ENCODE measurements at places on chromosomes 4 and X.

DNA sequence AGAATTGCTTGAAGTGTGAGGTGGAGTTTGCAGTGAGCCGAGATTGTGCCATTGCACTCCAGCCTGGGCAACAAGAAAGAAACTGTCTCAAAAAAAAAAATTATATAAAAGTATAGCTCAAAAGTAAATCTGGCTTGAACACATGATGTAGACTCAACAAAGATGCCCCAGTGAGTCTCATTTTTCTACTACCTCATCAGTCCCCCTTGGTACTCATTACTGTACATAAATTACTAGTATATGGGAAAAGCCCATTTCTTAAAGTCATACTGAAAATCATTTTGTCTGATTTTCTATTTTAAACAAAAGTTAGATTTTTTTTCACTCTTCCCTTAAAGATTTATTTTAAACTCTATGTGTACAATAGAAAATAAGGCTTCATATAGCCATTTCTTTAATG, 39.2 kb downstream of the FAM241A start:
- DNase-seq = no peak

GRCh38 chrX:154349359-154349935, 25.0 kb downstream of the FLNA start:
- no peak for DNase-seq

DNA sequence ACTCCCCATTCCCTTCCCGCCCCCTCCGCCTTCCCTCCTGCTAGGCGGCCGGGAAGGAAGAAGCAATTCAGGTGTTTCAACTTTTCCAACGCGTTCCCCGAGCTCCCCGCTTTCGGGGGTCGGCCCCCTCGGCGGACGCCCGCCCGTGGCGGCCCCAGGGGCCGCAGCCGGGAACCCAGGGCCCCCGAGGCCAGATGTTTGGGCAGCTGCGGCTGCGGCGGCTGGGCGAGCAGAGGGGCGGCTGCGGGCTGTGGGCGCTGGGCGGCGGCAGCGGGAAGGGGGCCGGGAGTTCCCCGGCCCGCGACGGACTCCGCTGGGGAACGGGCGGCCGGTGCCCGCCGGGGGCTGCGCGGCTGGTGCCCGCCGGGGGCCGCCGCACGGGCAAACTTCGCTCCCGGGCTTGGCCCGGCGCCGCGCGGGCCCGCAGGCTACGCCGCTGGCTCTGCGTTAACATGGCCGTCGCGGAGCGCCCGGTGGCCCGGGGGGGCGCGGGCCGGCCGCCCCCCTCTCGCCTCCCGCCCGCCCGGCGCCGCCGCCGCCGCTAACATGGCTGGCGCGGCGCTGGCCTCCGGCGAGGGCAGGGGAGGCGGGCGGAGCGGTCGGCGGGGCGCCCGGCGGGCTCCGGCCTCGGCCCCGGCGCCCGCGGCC, 510 bp downstream of the HMGB3 start:
- no peak for DNase-seq

DNA sequence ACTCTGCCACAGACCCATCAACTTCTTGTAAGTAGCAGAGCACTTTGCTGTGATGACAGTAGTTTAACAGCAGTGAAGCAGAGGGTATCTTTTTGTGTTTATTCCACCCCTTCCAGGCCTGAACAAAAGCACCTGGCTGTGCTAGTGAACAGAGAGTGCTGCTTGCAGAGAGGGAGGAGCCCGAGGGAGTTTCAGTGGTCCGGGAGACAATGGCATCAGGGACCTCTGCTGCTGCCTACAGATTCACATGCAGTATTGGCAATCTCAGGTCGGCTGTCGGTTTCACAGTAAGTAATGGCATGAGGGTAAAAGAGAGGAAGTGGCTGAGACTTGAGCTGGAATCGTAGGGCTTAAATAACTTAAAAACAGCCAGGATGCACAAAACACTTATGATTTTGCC, 755.8 kb downstream of the RPA4 start:
- DNase-seq = no peak

- DNase-seq = no peak
These were observed 58.1 kb upstream of the LNX1 start for GRCh38 chr4:53649357-53649756.

DNA sequence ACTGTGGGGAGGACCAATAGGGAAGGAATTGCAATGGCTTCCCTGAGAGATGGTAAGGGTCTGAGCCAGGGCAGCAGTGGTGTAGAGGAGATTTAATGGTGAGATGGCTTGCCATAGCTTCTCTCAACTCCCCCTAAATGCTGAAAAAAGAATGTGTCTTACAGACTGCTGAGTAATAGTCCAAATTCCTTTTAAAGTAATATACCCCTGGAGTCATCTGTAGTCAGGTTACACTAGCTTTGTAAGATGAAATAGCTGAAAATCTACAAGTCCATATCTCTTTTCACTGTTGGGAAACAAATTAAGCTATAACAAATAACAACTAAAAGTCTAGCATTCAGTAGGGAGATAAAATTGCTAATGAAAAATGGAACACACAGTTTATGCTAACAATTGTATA, 33.5 kb downstream of the MAPK10 start:
- DNase-seq = no peak

DNA sequence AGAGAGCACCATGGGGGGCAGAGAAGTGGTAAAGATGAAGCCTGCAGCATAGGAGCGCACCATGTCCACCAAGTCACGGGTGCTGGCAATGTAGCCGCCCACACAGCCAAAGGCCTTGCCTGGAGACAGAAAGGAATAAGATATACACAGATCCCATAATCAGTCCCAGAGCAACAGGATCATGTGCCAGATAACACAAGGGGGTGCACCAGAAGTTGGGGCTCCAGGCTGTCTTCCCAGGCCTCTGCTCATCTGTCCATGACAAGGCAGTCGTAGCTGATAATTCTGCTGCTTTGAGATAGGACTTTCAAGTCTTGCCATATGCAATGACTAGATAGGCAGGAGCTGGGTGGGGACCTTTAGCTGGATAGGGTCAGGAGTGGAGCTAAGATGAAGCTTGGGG, 14.7 kb downstream of the APEX2 start:
- DNase-seq = no peak

DNA sequence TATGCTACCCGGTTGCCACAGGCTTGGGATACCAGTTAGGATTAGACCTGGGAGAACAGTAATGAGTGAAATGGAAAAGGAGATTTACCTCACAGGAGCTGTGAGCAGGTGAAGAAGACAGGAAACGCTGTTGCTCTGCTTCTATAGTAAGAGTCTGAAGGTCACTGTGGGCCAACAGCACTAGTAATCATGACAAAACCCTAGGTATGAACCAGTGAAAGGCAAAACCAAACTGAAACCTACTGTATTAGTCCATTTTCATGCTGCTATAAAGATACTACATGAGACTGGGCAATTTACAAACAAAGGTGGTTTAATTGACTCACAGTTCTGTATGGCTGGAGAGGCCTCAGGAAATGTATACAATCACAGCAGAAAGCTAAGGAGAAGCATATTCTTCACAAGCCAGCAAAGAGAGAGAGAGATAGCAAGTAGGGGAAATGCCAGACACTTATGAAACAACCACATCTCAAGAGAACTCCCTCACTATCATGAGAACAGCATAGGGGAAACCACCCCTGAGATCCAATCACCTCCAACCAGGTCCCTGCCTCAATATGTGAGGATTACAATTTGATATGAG, 736.7 kb upstream of the INTU start:
- no peak for DNase-seq

- no peak for DNase-seq
These were observed 82.0 kb upstream of the FAM241A start for GRCh38 chr4:112063260-112063659.

- DNase-seq = no peak
These were observed 10.2 kb upstream of the GLOD5 start for GRCh38 chrX:48751343-48751742.

GRCh38 chr4:120111745-120112144, 45.1 kb upstream of the MAD2L1 start:
- DNase-seq = no peak

DNA sequence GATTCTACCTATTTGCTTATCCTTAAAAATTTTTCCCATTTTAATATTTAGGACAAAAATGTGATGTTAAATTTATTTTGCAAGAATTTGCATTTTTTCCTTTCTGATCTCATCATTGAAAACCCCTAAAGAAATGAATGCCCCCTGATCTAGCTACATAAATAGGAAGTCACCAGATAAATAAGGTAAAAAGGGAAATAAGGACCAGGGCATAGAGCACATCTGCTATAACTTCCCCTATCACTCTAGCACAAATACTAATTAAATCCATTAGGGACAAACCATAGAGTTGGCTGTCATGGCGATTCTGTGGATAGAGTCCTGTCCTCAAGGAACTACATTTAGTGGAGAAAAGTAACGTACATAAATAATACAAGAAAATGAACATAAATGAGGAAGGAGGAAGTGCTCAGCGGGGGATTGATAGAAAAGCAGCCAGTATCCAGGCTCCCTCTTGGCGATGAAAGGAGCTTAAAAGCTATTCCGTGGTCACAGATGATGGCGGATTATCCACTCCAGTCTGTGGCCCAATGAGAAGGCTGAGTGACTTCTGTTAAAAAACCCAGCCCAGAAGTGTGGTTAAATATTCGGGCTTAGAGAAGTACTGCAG, 76.9 kb upstream of the RPL34 start:
- DNase-seq = no peak

DNA sequence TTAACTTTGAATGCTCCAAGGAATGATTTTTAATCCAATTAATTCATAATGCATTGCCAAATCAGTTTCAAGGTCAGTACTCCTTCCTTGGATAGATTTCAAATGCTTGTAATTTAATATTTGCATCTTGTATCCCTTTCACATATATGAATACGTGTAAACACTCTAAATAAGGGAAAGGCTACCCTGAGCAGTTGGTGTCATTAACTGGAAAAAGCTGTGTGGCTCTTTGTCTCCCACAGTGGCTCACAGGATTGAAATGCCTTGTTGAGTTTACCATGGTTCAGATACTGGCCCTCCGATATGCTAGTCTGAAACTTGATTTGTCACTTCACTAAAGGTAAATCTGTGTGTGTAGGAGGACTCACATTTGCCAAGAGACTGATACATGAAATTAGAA, 16.7 kb upstream of the ACOT9 start:
- DNase-seq = no peak

DNA sequence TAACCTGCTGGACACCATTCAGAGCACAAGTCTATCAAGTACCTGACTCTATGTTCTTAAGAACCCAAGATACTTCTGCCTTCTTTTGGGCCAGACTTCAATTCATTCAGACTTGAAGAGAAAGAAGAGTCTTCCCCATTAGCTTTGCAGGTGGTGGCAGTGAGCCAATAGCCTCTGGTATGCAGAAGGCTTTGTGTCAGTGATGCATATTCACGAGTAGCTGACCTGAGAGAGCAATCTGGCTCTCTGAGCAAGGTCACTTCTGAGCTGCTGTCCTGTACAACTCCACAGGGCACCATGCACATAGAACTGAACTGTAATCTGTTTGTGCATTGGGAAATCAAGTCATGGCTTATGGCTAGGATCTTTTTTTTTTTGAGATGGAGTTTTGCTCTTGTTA, 39.9 kb upstream of the SPINK2 start:
- DNase-seq = no peak

DNA sequence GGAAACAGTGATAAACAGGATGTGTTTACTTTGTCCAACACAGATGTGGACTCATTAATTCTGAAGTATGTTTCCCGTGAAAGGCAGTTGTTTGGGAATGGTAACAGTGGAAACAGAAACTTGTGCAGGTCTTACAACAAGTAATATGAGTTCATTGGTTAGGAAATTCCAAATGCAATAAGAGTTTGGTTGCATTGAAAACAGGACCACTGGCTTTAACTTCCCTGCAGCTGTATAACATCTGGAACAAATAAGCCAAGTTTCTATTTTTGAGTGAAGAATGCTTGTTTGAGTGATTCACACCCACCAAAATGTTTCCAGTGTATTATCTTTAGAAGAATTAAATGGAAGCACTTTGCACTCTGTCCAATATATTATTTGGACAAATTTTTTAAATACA, 82.4 kb upstream of the BMP3 start:
- no peak for DNase-seq

GRCh38 chr4:137957806-137958205, 284.3 kb downstream of the SLC7A11 start:
- no peak for DNase-seq

DNA sequence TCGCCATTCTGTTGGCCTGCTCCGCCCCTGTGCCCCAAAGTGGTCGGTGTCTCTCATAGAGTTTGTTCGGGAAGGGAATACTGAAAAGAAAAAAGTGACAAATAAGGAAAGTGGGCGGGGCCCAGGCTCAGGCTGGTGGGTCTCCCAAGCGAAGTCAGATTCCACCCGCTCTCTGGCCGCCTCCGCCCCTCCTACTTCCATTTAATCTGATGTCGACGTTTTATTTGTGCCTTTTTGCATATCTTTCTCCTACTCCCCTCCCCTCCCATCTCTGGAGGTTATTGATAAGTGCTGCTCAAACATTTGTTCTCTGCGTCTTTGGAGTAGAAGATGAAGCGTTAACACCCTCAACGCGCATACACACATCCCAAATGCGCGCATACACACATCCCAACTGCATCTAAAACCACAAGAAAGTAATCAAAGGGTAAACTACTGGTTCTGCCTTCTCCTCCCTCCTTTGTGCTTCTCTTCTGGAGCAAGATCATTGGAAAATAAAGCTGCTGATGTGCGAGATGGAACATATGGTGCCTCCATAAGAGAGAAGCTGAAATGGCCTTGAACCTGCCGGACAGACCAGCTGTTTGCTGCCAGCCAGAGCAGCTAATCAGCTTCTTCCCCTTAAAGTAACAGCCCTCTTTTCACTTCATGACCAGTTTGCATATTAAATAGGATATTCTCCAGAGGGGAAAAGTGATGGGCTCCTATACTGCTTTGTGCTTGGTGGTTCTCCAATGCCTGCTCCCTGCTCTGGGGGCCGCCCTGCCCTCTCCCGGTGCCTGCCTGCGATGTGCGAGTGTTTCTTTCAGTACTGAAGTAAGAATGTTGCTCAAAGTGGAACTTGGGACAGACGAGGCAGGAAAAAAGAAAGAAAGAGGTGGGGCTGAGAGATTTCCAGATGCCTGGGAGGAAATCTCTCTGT, 3.1 kb downstream of the MAMLD1 start:
- peak; percentile 1 for DNase-seq

DNA sequence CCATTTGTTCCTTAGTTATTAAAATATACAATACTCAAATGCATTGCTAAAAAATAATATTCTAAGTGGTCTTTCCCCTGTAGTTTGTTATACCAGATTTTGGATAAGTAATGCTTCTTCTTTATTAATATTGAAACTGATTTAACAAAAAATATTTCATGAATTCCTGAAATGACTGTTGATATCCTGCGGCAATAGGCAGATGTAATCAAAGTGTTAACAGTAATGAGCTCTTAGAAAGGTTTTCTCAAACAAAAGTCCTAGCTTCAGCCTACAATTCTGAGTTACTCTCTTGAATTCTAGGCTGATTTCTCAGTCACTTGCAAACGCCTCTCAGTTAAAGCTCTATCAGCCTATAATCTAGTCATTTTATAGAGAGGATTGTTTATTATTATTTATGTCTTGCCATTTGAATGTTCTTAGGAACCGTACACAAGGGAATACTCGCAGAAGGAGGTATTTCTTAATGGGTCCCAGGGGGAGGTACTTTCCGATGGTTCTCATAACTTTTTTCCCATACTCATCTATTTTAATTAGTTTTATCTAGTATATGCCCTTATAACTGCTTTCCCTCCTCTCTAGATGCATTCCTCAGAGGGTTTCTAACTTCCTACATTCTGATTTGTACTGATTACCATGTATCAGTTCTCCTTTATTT, 96.8 kb downstream of the FNIP2 start:
- no peak for DNase-seq

Measured in stimulated activated CD4-positive, alpha-beta T cell treated with anti-CD3 and anti-CD28 coated beads, Interleukin-12 subunit alpha, Interleukin-12 subunit beta, amount 100 ng/mL, for 4 hours (primary cell).